Foreskin keratinocyte (primary cell): ENCODE measurements at places on chromosomes 12 and 14. TPM values are rescaled to one million over a fixed set of nuclear protein-coding genes. Genes with fewer than 3 reads are reported as not detected.

GLT8D2 gene
- total RNA-seq = 3.2 and 4.8 TPM in 2 replicates

DNA sequence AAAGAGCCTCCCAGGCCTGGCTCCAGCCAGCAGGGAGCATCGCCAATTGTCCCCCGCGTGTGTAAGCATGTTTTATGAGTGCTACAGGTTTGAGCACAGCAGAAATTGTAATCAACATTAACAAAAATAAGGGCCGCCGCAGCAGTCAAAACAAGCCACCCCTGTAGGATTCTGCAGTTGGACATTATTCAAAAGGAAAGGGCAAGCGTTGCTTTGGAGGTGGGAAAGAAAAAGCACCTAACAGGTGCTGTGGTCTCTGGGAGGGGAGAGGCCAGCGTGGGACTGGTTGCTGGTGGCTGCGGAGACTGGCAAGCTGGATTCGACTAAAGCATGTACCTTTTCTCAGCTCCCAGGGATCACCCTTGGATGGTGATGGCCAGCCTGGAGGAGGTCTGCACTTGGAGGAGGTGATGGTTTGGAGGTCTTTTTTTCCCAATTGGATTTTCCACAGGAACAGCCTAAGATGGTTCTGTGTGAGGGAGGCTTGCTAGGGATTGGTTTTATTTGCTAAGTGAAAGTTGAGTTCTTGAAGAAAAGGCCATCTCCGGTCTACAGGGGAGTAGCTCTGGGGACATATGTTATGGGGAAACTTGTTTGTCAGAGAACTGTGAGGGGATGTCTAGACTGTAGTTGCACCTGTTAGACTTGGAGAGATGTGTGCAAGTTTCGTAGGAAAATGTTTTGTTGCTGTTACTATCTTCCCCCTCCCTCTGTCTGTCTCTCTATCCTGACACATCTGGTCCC lies 2.0 kb downstream of the DYRK2 start:
- no peak for DNase-seq

DNA sequence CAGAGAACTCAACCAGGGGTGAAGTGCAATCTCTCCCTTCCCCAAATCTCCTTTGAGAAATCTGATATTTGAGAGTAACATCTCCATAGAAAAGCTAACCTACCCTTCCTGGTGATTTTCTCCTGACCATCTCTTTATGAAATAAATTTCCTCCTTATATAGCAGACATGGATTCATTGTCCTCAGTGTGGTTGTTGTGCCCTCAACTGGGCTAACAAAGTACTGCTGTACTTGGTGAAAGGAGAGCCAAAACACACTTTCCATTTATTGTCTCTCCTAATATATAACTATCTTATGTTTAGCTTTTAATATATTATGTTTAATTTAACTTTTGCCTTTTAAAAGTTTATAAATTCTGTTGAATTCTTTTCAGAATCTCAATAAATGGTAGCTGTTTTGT lies 65.1 kb upstream of the SLCO1B1 start:
- no peak for DNase-seq

- DNase-seq = no peak
Measured at GRCh38 chr12:117034249-117034648, 65.0 kb downstream of the TESC start.

- no peak for DNase-seq
Measured at GRCh38 chr12:131939007-131939406, 9.9 kb downstream of the PUS1 start.

DNA sequence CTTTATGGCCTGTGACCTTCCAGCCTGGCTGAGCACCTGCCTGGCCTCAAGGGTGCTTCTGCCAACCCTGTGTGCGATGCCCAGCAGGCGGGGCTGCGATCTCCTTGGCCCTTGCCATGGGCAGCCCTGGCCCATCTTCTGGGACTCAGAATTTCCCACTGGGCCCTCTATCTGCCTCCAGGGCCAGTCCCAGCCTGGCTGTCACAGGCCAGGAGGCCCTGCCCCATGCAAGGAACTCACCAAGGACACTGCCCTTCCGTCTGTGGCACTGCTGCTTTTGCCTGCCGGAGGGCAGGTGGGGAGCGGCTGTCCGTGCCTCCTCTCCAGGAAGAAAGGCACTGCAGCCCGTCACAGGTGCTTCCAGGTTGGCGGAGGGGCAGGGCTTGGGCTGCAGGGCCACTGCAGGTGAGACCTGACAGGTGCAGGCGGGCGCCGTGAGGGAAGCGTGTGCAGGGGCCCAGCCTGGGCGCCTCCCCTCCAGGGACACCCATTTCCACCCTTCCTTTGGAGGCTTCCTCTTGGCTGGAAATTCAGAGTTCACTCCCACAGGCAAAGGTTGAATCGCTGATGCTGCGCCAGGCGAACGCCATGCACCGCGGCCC lies 177.8 kb downstream of the KIF26A start:
- no peak for DNase-seq

GRCh38 chr12:98513379-98514322 lies 1.7 kb upstream of the TMPO start:
- no peak for DNase-seq

DNA sequence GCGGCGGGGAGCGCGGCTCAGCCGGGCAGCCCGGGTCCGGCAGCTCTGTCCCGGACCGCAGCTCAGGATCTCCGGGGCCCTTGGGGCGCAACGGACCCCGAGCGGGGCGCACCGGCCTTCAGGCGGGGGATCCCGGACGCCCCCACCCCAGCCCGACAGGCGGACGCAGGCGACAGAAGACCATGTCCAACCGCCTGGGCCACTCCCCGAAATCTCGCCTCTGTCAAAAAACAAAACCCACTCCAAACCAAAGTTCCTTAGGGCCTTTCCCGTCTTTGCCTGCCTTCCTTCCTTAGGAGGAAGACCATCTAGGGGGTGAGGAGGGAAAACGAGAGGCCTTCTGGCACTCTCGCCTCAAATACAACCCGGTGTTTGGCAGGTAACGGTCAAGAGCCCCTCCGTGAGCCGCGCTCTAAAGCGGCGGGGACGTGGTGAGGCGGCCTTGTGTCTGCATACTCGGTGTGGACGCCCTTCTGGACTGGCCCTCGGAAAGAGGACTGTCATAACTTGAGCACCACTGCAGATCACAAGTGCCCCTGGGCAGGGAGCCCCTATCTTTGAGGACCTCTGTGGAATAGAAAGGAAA lies 604 bp downstream of the HCFC2 start:
- no peak for DNase-seq

TAS2R46 gene
- 0.11 and 0.24 TPM in 2 replicates for total RNA-seq

GRCh38 chr14:52852810-52853521 lies 61.6 kb upstream of the GNPNAT1 start:
- no peak for DNase-seq
